Germinal center (tissue), 1 donor: ENCODE measurements at places on chromosomes 11 and 22.

- no peak for DNase-seq
Measured at GRCh38 chr22:20479612-20480196, 15.9 kb downstream of the KLHL22 start.

DNA sequence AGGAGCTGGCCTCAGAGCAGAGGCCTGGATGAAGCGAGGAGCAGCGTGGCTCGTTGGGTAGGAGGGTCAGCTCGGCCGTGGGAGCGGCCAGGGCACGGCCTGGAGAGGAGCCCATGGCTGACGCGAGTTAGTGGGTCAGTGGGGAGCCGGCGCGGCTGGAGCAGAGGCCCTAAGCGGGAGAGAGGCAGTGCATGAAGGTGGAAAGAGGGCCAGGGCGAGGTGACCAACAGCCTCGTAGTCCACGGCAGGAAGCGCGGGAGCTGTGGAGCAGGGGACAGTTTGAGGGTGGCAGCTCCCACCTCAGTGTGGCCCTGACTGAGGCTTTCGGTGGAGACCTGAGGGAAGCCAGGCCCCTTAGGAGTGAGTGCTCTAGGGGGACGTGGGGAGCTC is 24.1 kb downstream of the DCPS start:
- DNase-seq = no peak

DNA sequence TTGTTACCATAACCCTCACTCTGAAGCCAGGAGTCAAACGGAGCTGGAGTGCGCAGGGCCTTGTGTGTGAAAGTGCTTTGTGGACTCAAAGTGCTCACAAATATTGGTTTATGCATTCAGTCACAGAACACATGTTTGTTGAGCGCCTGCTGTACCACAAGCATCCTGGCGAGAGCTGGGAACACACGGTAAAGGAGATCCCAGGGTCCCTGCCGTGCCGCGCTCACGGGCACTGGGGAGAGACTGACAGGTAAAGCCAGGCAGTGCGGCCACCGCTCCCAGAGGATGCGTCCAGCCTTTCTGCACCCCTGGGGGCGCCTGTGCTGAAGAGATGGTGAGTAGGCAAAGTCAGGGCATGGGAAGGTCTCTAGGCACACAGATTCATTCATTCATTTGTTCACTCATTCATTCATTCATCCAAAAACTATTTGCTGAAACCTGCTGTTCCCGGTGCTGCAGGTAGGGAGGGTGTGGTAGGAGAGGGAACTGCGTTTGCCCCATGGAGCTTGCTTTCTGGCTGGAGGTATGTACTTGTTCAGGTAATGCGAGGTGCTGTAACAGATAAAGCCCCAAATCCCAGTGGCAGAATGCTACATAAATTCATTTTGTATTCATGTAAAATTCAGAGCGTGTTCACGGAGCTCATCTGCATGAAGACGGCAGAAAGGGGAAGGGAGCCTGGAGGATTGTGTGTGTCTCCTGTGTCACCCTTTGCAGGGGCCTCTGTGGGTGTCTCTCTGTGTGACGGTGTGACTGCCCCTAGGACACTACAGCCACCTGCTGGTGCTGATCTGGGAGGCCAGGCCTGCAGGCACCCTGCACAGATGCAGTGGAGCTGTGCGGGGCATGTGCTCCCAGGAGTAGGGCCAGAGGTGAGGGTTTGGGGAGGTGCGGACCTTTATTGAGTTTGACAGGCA is 167.0 kb upstream of the B3GAT1 start:
- DNase-seq = no peak

DNA sequence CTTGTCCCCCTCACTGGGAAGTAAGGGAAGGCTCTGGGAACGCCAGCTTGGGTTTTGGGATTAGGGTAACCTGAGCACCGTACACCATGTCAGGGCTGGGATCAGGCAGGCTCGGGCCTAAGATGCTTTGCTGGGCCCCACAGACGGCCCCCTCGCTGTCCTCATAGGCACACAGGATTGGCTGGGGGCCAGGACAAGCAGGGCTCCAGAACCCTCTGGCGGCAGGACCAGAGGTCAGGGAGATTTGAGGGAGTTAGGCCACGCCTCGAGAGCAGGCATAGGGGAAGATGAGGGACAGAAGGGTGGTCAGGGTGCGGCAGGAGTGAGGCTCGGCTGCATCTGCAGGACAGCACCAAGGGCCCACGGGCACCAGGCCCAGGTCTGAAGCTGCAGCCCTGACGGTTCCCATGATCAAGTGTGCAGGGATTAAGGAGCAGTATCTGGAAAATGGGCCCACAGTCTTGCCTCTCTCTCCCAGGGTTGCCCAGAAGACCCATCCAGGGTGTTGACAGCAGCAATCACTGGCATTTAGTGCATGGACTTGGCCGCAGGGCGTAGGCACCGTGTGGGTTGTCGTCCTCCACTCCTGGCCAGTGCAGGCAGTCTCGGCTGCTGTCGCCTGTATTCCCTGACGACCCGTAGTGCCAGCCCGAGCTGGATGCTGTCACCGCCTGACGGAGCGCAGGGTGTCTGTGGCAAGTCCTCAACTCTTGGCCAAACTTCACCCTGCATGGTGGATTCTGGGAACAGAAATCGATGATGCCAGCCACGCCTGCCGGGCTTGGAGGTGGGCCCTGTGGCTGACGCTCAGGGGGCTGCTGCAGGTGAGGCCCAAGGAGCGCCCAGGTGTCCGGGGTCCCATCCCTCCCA is 15.7 kb upstream of the GNB1L start:
- DNase-seq = no peak

GRCh38 chr11:43920598-43921419 is 21.6 kb upstream of the C11orf96 start:
- DNase-seq = no peak

DNA sequence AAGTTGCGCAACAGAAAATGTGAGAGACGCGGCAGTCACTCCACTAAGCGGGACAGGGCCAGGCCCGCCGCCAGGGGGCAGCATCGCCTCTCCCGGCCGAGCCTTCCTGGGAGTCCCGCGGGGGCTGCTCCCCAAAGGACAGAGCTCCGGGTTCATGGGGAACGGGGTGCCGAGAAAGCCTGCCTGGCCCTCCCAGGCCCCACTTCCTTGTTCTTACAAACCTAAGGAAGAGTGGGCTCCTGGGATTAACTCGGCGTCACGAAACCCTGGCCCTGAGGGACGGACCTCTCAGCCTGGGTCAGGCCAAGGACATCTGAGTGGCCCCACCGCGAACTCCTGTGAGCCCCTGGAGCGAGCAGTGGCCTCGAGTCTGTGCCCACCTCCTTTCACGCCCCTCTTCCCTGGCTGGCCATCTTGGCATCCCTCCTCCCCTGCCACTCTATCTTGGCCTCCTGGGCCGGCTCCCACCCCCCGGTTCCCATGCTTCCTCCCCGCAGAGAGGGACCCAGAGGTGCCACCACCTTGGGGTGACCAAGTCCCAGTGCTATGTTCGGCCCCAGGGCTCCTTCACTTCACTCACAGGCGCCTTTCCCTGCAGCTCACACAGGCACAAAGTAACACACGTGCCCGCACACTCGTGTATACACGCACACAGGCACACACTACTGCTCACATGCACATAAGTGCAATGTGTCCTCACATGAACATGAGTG is 99.9 kb upstream of the FGF3 start:
- DNase-seq = peak; percentile 72

DNA sequence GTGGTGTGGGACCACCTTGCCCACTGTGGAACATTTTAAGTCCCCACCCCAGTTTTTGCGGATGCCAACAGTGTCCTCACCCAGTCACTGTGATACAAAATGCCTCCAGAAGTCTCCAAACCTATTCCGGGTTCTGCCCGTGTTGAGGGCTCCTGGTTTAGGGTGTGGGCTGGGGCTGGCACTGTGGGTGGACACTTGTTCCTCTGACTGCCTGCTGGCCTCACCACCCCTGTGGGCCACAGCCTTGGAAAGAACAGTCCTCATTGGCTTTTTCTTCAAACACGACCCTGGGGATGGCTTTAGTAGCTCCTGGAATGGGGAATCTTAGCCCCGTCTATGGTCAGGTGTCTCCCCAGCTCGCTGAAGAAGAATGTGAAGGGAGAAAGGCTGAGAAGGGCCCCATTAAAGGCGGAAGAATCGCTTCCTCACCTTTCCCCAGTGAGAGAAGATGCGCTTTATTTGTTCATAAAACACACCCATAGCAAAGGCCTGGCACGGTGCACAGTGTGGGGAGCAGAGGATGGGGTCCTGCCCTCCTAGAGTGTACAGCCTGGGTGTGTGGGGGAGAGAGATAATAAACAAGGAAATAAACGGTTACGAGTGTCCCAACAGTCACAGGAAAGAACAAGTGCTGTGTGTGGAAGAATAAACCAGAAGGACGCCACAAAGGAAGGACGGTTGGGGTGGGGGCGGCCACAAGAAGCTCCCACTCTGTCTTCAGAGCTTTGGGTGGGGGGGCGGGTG is 91.6 kb upstream of the SLC22A12 start:
- DNase-seq = no peak

DNA sequence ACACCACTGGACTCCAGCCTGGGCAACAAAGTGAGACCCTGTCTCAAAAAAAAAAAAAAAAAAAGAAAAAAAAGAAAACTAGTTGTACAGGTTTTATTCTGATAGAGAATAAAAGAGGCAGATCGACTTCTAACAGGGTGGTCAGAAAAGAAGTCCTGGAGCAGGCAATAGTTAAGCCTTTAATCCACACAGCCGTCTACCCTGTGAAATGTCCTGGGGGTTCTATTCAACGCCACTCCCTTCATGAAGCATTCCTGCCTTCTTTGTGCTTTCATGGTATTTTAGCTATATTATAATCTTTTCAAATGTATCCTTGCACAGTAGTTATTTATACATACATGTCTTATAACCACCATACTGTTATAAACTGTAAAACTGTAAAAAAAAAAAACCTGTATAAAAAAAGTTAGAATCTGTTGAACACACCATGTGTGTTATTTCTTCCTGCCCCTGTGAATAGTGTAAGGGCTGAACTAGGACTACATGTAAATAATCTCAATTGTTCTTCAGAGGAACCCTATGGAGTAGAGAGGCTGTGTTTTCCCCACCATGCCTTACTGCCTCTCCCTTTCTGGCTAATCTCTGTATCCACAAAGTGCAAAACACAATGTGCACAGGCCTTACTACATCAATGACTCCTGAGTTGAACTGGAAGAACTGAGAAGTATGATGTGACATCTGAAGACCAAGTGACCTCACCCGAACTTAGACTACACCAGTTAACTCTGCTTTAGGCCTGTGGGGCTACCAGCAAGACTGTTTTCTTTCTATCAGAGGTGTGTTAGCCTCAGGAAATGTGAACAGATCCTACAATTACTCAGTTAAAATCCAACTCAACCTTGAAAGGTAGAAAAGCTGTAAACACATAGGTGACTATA is 25.3 kb downstream of the PRCP start:
- no peak for DNase-seq

- DNase-seq = no peak
Measured at GRCh38 chr11:18171377-18172000, 1.1 kb upstream of the MRGPRX4 start.

DNA sequence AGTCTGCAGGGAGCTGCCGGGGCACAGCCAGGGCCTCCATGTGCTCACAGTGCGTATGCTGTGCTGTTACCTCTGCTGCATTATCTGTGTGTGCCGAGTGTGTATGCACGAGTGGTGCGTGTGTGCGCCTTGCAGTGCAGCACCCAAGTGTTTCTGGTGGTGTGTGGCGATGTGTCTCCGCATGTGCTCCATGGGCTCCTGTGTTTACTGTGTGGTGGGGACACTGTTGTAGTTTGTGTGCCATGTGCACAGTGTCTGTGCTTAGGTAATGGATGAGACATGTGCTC is 31.4 kb downstream of the KCNC1 start:
- DNase-seq = no peak

- no peak for DNase-seq
Measured at GRCh38 chr11:26951809-26952515, 42.0 kb upstream of the FIBIN start.

- DNase-seq = no peak
Measured at GRCh38 chr22:19714312-19715187, at the start of gene SEPTIN5. Gene SEPTIN5 (plus strand): TSS chr22:19714503. CDS start chr22:19714589, 86 bp downstream.

- DNase-seq = no peak
Measured at GRCh38 chr11:47854667-47855066, 6.5 kb upstream of the NUP160 start.

GRCh38 chr11:17519061-17519885 is 24.9 kb downstream of the USH1C start:
- no peak for DNase-seq

GRCh38 chr11:15884141-15884540 is 472.2 kb downstream of the SOX6 start:
- DNase-seq = no peak

- DNase-seq = peak; percentile 70
Measured at GRCh38 chr11:75031771-75032549, 43.2 kb downstream of the NEU3 start.

DNA sequence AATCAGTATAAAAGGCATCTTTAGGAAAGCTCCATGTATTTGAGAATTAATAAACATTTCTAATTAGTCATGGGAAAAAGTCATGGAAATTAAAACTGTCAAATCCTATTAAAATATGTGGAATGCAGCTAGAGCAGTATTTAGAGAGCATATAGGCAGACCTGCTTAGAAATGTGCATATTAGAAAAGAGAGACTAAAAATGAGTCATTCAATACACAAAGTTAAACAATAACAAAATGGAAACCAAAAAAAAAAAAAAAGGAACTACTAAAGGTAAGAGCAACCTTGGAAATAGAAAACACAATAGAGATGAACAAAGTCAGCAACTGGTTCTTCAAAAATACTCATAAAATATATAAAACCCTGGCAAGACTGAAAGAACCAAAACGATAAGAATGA is 59.7 kb upstream of the RASSF10 start:
- DNase-seq = no peak

- no peak for DNase-seq
Measured at GRCh38 chr11:19101796-19102520, 15.0 kb upstream of the ZDHHC13 start.

DNA sequence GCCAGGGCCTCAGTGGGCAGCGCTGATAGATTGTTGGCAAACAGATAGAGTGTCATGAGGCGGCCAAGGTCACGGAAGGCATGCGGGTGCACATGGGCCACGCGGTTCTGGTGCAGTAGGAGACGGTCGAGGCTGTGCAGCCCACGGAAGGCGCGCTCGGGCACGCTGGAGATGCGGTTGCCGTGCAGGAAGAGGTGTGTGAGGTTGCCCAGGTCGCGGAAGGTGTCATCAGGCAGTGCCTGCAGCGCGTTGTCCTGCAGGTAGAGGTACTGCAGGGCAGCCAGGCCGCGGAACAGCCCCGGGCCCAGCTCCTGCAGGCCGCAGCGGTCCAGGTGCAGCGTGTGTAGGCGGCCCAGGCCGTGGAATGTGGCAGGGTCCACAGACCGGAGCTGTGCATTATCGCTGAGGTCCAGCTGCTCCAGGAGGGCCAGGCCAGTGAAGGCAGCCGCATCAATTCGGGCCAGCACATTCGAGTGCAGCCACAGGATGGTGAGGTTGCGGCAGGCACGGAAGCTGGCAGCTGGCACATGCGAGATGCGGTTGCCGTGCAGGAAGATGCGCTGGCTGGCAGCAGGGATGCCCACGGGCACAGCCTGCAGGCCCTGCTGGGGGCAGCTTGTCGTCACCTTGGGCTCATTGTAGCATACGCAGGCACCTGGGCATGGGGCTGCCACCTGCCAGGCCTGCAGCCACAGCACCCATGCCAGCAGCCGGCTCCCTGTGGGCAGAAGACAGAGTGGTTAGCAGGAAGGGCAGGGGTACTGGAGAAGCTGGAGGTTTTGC is 25.5 kb downstream of the RTN4R start:
- no peak for DNase-seq

GRCh38 chr11:100706179-100706578 is 19.1 kb downstream of the ARHGAP42 start:
- no peak for DNase-seq

GRCh38 chr11:40099426-40100161 is 1359.9 kb downstream of the LRRC4C start:
- DNase-seq = no peak
